Activated CD4-positive, alpha-beta T cell treated with anti-CD3 and anti-CD28 coated beads, Interleukin-2, amount 50 U/mL, for 1 hour (primary cell): ENCODE measurements at places on chromosomes 7 and 10.

DNA sequence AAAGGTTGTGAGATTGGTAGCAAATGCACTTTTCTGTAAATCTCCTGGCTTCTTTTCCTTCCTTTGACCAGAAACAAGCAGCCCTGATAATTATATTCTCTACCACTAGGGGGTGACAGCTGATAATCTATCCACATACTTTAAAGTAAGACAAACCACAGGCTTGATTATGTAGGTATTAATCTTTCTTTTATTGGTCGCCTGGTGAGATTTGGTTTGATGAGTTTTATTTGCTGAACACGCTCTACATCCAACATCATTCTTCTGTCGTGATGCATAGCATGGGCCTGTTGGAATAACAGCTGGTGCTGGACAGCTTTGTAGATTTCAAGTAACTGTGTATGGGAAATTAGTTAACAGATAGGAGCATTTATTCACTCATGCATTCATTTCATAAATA lies 63.5 kb downstream of the ZNF365 start:
- DNase-seq, result no peak

- DNase-seq, result no peak
These were observed 21.3 kb upstream of the IFIT2 start for GRCh38 chr10:89280508-89280907.

DNA sequence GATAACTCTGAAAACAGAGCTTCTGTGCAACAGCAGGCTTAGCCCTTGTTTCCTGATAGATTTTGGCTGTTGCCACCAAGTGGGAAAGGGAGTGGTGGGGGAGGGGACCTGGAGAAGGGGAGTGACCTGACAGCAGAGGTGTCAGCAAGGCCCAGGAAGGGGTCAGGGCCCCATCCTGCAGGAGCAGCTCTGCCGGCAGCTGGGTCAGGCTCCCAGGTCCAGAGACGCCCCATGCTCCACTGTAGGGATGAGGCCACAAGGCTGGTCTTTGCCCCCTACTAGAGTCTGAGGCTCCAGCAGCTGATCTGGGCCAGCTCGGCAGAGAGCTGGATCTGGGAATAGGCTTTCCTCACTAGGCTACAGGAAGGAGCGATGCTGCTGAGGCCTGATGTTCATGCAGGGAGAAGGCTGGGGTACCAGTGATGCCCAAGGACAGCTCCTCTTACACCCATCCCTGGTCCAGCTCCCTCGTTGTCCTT lies 44.0 kb upstream of the ZMIZ1 start:
- no peak for DNase-seq

GRCh38 chr7:36188266-36188665 lies 35.2 kb downstream of the EEPD1 start:
- DNase-seq, result no peak

DNA sequence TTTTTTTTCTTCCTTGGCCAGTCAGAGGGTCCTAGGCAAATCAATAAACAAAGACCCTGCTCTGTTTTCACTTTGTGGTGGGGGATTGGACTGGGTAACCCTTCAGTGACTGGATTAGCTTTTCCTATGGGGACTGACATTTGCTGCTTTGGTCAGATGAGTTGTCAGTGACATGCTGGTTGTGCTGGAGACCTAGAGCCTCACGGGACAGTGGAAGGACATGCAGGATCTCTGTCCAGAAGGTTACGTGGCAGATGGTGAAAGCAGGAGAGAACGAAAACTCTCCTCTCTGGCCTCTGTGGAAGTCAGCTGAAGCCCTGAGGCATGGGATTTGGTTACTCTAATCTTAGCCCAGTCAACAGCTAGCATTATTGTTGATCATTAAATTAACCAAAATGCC lies 90.0 kb upstream of the BMPER start:
- no peak for DNase-seq

- DNase-seq, result no peak
These were observed 5.9 kb downstream of the AGR3 start for GRCh38 chr7:16875861-16876260.

DNA sequence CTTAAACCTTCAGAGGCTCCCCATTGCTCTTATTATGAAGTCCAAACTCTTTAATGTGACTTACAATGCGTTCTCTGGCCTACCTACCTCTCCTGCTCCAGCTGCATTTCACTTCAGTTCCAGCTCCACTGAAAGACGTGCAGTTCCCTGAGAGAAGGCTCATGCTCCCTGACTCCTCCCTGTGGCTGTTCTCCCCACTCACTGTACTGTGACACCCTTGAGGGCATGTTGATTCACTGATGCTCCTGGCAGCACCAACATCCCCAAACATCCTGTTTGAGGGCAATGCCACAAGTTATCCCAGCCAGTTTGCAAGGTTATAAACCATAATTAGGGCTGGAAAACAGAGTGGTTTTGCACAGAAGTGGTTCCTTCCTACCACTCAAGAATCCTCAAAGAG lies 111.2 kb downstream of the LSM5 start:
- no peak for DNase-seq

DNA sequence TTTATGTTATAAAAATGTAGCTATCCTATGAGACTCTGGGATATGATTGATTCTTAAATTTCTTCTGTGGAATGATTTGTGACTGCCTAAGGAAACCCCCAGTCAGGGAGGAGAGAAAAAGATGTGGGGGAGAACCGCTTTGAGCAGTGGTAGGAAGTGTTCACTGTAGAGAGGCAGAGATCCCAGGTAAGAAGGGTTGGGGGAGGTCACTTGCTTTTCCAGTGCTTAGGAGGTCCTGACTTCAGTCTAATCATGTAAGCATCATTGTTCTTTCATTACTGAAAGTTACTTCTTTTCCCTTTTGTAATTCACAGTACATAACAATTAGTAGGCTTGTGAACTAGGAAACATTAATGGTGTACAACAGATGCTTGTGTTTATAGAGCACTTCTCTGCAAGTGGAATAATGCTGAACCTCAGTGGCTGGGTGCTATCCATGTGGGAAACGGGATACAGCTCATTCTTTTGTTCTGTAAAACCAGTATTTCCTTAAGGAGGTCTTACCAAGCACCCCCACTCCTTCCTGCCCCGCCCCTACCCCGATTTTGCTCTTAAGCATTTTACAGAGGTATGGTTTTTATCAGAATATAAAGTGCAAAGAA lies 165.4 kb downstream of the ST7 start:
- no peak for DNase-seq

DNA sequence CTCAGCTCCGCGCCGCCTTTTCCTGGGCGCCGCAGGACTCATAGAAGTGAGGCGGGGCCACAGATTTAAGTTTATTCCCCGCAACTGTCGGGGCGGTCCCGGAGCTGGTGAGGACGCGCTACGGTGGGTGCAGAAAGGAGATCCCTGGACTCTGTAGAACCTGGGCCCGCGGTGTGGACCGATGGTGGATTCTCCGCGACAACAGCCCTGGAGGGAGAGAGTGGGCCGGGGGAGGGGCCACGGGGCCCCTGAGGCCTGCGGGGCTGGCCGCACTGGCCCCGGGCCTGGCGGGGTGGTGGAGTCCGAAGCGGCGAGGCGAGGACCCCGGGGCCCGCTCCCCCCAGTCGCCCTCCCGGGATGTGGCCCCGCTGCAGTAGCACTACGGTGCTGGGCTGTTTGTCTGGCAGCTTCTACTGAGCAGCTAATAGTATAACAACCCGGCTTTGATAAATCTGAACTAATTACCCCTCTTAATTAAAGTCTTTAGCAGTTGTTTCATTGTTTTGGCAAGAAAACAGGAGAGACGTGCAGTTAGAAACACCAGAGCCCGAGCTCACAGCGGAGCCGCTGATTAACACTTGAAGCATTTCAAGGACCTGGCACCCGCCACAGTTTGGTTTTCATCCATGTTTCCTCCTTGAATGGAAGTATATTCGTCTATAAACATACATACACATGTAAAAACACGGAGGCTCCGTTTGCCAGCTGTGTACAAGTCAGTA lies 4.2 kb downstream of the FEZF1 start:
- DNase-seq, result no peak

DNA sequence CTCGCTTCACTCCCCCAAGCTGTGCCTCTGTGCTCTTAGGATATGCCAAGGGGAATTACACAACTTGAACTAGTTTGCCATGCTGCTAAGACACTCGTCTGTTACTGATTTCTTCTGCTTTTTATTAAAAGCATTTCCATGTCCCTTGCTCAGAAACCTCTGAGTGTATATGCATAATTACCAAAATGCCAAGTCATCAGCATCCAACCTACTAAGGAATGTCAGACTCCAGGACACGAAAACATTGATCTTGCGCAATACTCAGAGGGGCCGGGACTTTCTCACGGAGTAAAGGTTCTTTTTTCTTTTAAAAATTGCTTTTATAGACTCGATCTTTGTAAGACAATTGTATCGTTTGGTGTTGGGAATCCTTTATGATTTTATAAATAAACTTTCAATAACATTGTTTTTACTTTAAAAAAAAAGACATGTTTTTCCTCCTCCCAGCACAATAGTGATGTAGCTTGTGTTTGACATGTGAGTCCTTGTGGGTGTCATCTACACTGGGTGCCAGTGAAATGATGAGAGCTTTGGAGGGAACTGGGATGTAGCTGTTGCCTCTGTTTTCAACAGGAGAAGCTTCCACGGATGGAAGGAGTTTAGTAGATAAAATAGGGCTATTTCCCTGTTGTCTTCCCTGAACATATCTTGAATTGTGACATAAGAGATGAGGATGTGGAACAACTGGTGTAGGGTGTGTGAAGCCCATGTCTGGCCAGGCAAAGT lies 43.6 kb downstream of the CNNM1 start:
- no peak for DNase-seq

DNA sequence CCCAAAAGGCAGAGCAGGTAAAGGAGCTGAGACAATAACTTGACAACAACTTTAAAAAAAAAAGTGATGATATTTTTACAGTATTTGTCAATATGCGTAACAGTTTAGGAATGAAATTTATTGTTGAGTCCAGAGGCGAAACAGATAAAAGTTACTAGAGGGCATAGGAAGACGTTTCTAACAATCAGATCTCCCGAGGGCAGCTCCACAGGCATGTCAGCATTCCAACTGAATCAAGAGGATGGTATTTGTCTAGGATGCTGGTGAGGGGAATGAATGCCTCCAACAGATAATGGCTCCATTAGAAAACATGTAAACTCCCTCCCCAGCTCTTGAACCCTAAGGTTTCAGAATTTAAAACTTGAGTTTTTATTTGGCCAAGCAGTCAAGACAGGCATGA lies 733.9 kb upstream of the SORCS1 start:
- no peak for DNase-seq

GRCh38 chr7:150665089-150665748 lies 20.3 kb upstream of the GIMAP2 start:
- no peak for DNase-seq

GRCh38 chr7:48298779-48299178 lies 127.5 kb downstream of the ABCA13 start:
- no peak for DNase-seq
